ENCODE measurements at places on chromosomes 5 and 9.

DNA sequence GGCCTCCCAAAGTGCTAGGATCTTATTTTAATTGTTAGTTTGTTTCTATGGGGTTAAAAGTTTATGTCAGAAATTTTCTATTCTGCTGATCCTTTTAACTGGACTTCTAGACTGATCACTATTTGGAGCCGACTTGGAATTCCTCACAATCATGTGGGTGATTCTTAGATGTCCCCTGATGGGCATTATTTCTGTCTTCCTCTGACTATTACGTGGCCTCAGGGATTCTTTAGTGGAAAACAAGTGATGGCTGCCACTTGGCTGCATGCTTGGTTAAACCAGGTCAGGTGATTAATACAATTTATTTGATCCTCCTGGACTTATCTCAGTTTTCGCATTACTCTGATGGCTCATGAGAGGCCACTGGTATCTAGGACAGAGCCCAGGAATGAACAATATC lies 32.2 kb upstream of the OR2S2 start:
- DNase-seq: no peak

- DNase-seq: no peak
These were observed 48.1 kb upstream of the NR4A3 start for GRCh38 chr9:99773468-99774138.

DNA sequence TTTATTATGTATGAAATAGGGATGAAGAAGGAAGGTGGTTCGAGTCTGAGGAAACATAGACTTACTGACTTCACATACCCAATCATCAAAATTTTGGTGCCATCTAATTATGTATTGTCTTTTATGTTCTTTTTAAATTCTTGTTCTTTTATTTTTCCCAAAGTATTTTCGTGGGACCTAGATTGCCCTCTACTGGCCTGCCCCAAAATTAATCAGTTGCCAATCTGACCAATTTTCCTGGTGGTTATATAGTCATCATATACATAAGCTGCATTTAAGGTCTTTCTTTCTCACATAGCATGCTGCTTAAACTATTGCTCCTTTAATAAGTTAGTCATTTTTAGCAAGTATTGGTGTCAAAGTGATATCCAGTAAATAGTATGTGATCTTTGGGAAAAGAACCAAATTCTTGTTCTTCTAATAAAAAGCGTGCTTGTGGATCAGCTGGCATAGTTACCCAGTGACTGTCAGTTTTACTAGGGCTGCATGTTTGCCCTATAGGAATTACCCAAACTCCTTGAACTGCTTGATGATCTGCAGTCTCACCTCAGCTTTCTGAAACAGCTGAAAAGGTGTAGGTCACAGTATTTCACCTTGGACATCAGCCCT lies 223.5 kb downstream of the SH3GL2 start:
- DNase-seq: no peak

DNA sequence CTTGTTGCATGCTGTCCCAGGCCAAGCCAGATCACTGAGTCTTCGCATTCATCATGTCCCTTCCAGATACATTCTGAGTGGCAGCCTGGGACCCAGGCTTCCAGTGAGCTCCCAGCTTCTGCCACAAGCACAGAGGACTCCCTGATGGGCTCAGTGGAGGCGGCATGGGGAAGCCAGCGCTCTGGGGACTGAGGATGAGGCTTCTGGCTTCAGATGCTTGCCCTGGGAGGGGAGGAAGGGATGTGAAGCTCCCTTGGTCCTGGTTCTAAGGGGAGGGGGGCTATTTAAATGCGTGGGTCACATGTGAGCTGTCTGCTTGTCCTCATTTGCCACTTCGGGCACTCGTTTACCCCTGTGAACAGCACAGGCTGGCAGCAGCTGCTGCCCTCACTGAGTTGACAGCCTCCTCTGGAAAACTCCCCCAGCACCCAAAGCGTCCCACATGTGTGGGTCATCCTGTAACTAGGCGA lies 174.0 kb downstream of the NR3C1 start:
- DNase-seq: no peak

- DNase-seq: no peak
These were observed 17.4 kb downstream of the ACSL6 start for GRCh38 chr5:131994090-131994489.

- no peak for DNase-seq
These were observed 28.8 kb upstream of the SCAMP1 start for GRCh38 chr5:78331523-78332080.

GRCh38 chr9:95511616-95511931 lies 5.2 kb downstream of the PTCH1 start:
- DNase-seq: no peak

DNA sequence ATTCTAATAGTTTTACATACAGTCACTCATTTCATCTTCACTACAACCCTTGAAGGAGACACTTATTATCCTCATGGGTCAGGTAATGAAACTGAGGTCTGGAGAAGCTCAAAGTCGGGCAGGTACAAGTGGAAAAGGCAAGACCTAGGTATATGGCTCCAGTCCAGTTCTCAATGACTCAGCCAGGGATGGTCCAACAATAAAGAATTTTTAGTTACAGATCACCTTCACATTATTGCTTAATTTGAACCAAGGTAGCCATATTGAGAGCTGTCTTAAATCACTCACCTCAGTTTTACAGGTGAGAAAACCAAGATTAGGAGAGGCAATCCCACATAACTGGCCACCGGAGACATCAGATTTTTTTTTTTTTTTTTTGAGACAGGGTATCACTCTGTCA lies 55.4 kb downstream of the PTPN3 start:
- no peak for DNase-seq

GRCh38 chr5:32522429-32523143 lies 62.8 kb upstream of the SUB1 start:
- no peak for DNase-seq

- DNase-seq: no peak
These were observed 292.4 kb downstream of the TRIM32 start for GRCh38 chr9:116979456-116979855.

- DNase-seq: no peak
These were observed 674.4 kb downstream of the PRR16 start for GRCh38 chr5:121138495-121138907.

DNA sequence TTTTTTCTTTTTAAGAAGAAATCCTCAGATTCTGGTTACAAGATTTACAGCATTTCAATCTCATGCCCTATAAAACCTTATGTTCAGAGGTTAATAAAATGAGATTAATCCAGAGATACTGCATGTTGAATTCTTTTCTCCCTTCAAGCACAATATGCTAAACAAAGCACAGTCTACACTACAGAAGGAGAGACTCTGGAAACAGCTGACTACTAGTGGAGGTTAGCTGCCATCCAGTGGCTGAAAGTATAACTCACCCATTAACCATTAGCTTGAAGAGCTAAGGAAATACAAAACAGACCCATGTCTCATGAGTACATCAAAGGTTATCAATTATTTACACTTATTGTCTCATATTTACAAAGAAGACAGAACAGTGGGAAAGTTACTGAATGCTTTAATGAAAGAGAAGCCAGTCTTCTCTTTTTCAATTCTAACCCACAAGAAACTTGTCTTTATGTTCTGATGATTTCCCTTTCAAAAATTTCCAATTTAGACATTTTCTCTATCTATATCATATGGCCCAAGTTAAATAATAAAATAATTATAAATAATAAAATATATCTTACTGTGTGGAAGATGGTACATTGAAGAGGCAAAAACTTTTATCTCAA lies 12.7 kb upstream of the DNAH5 start:
- DNase-seq: no peak

DNA sequence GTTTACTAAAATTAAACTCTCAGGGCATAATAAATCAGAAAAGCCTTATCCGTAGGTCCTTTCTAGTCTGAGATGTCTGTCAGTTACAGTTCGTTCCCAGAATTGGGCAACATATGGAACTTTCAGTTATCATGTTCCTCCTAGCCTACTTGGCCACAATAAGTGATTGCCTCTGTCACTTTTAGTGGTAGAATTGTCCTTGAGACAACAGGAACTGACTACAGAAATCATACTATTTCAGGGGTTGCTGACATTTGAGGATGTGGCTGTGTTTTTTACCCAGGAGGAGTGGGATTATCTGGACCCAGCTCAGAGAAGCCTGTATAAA lies 956 bp downstream of the ZNF189 start:
- DNase-seq: no peak

- DNase-seq: no peak
These were observed 183.9 kb upstream of the OTULINL start for GRCh38 chr5:14397717-14398116.

- no peak for DNase-seq
These were observed 43.6 kb upstream of the KDM4C start for GRCh38 chr9:6714176-6714575.

DNA sequence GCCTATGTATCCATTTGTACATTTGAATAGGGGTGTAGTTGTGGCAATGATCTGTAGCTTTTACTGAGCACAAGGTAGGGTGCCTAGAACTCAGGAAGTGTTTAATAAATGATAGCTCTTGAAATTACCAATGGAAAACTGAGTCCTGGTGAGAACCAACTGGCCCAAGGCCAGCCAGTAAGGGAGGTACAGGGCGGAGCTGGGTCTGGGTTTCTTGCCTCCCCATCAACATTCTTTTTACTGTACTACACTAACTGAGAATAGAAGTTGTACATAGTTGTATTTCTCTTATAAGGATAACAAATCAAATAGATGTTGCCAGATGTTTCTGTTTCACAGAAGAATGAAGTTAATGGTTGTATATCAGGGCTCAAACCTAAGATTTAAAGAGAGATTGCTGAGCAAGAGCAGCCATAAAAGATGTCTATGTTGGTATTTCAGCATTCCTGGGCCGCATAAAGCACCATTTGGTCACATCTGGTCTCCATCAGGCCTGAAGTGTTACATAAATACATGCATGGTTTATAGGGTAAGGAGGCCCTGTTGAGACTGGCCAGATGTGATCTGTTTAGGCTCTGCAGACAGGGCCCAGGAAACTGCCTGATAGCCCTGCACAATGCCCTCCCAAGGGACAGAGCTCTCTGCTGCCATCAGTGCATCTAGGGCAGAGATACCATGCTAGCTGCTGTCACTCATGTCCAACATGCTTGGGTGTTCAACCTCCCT lies 210.5 kb downstream of the NXNL2 start:
- DNase-seq: no peak

DNA sequence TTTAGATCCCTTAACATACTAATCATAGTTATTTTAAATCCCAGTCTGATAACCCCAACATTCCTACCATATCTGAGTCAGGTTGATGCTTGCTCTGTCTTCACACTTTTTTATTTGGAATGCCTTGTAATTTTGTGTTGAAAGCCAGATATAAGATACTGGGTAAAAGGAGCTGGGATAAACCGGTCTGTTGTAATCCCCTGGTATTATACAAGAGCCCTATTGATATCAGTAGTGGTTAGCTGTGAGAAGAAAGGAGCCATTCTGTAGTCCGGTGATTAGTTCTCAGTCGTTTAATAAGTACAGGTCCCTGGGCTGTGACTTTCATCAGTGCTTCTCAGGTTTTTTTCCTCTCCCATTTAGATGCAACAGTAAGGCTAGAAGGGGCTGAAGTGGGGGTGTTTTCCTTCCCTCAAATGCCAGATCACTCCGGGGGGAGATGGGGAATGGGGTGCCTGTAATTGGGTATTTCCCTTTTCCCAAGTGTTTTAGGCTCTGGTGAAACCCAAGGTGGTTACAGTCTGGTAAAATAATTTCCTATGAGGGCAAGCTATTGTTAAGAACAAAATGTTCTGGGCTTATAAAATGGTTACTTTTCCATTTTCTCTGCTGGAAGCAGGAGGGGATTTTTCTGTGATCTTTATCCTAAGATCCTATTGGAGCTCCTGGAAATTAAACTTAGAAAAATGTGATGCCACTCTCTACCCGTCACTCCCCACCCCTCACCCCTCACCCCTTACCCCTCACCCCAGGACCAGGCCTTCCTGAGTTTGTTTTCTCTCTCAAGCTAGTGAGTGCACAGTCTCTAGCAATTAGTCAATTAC lies 72.7 kb downstream of the KCNN2 start:
- no peak for DNase-seq

DNA sequence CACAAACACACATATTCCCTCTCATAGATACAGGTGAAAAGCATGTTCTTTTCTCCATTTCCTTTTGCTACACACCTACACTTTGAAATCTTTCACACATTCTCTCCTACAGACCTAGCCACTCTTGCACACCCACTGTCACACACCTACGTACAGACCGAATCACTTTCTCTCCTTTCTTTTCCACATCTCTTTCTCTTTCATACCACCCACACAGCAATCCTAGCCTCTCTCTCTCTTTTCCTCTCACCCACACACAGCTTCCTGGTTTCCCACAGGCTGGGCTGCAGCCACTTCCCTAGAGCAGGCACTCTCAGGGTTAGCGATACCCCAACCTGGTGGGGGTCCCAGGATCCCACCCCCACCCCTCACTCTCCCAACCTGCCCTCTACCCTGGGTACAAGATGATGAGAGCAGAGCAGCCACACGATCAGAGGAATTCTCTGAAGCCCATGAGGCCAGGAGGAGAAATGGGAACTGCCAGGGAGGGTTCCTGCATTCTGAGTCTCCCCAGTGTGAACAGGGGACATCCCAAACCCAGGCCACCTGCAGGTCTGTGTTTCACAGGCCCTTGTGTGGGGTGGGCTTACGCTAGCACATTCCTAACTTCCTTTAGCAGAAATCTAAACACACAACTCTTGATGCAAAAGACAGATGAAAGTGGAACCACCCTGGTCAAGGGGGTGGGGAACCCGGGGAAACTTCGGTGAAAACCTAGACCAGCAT lies 17.1 kb upstream of the SYNPO start:
- DNase-seq: no peak

GRCh38 chr5:96344678-96345577 lies 88.1 kb downstream of the PCSK1 start:
- DNase-seq: no peak

GRCh38 chr5:141359790-141360426 lies at the start of gene PCDHGB2:
Gene PCDHGB2, plus strand, starts transcription at chr5:141359994. Its CDS starts 142 bp downstream, at chr5:141360136.
- DNase-seq: no peak

DNA sequence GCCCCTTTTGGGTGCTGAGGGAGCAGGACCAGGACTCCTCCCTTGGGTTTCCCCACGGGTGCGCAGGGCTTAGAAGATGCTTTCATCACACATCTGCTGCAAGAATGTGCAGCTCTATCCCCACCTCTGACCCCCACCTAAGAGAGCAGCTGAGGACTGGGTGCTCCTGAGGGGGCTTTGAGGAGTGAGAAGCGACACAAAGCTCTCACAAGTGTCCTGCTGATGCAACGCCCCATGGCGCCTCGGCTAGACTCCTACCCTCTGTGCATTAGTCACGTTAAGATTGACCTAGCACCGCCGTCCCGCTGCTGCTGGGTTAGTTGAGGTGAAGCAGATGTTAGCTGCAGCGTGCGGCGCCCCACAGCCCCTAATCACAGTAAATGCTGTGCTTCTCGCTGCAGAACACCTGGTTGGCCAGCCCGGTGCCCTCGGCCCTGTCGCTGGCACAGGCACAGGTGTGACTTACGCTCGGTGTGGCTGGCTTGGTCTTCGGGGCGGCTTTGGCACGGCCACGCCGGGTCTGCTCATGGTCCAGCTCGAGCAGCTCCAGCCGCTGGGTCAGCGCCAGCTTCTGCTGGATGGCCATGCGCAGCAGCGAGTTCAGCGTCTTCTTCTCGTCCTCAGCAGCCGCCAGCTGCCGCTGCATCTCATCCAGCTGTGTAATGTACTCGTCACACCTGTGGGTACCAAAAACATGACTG lies 45.0 kb upstream of the IPPK start:
- DNase-seq: no peak

GRCh38 chr9:69173497-69173890 lies 583 bp upstream of the TJP2 start:
- no peak for DNase-seq
